ENCODE measurements at places on chromosomes 13 and 19.

GRCh38 chr19:36210497-36210896 is 4.0 kb downstream of the ZNF565 start:
- no peak for DNase-seq

DNA sequence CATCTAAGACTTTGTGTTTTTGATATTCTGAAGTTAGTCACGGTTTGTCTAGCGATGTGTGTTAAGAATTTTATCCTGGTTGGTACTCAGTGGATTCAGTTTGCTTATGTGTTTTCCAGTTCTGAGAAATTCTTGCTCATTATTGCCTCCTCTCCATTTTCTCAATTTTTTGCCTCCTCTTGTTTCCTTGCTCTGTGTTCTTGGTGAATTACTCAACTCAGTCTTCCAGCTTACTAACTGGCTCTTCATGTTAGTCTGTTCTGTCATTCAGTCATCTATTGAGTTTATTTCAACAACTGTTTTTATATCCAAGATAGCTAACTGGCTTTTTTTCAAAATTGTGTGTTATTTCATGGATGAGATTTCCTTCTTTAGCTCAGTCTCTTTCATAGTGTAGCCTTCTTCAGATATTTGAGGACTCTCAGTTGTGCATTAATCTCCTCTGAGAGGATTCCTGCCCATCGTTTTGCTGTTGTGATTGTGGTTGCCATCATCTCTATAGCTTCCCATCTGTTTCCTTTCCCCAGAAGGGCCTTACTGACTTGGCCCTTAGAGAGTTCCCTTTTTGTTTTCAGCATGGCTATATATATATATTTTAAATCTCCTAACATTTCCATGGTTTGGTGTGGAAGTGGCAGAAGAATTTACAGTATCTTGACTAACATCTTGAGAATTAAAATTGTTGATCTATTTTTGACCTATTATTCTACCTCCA is 6.2 kb downstream of the SETDB2 start:
- DNase-seq, result no peak

DNA sequence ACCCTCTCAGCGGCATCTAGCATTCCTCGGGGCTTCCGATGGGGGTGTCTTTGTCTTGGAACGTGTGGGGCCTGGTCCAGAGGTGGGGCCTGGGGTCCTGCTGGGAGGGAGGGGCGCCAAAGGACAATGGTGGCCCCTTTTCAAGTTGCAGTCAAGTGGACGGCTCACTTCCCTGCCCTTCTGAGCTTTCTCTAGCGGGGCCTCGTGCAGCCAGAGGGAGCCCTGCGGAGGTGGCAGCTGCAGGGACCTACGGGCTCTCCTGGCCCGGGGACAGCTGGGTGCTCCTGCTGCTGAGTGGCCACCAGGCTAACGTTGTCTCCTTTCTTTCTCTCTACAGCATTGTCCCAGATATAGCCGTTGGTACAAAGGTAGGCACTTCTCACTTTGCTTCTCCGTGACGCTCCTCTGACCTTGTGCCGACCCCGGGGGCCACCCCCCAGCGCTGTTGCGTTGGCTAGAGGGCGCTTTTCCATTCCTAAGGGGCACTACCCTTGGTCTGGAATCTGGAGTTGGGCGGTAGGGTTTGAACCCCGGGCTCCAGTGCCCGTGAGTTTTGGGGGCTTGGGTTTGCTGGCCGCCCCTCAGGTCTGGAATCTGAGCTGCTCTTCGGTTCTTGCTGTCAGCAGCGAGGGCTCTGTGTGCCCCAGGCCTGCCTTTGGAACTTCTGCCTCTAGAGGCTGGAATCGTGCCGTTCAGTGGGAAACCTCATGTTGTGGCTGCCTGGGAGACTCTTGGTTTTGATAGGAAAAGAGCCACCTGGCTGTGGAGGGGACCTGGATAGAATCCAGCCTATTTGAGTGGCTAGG is 2.0 kb downstream of the PTBP1 start:
- DNase-seq, result no peak

- no peak for DNase-seq
Observed at GRCh38 chr13:46615888-46616531, 63.0 kb downstream of the LRCH1 start.

GRCh38 chr19:50750010-50750409 is 20.3 kb upstream of the GPR32 start:
- no peak for DNase-seq

GRCh38 chr13:64248371-64249065 is 2832.9 kb upstream of the PCDH20 start:
- DNase-seq, result no peak

- DNase-seq, result no peak
Observed at GRCh38 chr13:30340331-30341250, 33.2 kb upstream of the KATNAL1 start.

- DNase-seq, result no peak
Observed at GRCh38 chr13:110981379-110981778, 66.5 kb upstream of the ANKRD10 start.

DNA sequence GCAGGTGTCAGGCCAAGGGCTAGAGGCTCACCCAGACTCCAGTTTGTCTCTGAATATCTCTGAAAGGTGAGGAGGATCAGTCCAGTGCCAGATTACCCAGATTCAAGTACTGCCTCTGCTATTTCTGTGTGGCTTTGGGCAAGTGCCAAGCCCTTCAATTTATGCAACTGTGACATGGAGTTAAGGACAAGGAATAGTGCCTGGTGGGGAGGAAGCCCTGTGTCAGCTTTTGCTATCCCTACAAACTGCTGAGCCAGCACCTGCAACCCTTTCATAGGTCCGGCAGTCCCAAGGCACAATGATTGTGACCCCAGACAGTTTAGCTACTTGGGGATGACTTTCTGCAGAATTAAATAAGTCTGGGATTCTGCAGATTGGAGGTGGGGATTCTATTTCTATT is 123.0 kb downstream of the KL start:
- no peak for DNase-seq

DNA sequence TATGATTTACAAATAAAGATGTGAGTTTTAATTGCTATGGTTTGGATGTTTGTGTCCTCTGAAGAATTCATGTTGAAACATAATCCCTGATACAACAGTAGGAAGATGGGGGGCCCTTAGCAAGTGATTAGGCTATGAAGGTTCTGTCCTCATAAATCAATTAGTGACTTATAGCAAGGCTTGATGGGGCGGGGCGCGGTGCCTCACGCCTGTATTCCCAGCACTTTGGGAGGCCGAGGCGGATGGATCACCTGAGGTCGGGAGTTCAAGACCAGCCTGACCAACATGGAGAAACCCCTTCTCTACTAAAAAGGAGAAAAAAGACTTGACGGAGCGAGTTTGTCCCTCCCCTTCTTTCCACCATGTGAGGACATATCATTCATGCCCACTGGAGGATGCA is 2486.5 kb upstream of the PCDH20 start:
- no peak for DNase-seq

DNA sequence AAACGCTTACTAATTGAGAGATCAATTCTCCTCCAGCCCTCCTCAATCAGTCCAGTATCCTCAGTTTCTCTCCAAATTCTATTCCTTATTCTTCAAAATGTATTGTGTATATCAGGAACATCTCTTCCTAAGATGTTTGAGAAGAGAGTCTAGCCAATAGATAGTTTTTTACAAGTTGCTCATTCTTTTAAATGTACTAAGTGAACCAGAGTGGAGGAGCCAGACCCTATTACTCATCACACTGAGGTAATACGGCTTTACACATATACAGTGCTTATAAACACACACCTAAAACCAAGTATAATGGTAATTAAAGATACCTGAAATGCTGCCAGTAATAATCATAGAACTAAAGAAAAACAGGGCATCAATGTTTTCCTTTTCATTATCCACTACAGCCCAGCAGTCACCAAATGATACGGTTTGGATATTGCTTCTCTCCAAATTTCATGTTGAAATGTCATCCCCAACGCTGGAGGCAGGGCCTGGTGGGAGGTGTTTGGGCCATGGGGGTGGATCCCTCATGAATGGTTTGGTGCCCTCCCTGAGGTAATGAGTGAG is 45.2 kb upstream of the HMGB1 start:
- DNase-seq, result no peak

DNA sequence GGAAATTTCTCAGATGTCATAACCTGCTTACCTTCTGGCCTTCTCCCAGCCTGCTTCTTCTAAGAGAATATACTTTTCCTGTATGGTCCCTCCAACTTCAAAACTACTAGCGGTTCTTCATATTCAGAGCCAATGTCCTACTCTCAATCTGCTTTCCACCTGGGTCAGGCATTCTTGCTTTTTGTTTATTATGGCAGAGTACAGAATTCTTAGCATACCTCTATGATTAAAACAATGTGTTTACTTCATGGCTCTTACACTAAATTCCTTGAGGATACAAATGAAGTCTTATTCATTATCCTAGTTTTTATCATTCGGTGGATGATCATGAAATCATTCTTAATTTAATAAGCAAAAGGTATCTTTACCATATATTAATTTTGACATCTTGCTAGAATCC is 484.2 kb upstream of the SLITRK1 start:
- no peak for DNase-seq

- DNase-seq, result no peak
Observed at GRCh38 chr13:20778311-20778710, 4.5 kb upstream of the EEF1AKMT1 start.

- DNase-seq, result no peak
Observed at GRCh38 chr13:103945836-103946235, 879.6 kb upstream of the SLC10A2 start.

- no peak for DNase-seq
Observed at GRCh38 chr13:51364404-51365008, 25.0 kb downstream of the SERPINE3 start.

DNA sequence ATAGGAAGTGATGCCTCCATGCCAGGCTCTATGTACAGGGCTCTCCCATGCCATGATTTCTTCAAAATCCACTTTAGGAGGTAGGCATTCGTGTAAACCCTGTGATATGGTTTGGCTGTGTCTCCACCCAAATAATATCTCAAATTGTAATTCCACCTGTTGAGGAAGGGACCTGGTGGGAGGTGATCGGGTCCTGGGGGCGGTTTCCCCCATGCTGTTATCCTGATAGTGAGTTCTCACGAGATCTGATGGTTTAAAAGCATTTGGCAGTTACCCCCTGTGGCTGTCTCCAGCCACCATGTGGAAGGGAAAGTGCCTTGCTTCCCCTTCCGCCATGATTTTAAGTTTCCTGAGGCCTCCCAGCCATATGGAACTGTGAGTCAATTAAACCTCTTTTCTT is 8.1 kb downstream of the SARS2 start:
- DNase-seq, result no peak

DNA sequence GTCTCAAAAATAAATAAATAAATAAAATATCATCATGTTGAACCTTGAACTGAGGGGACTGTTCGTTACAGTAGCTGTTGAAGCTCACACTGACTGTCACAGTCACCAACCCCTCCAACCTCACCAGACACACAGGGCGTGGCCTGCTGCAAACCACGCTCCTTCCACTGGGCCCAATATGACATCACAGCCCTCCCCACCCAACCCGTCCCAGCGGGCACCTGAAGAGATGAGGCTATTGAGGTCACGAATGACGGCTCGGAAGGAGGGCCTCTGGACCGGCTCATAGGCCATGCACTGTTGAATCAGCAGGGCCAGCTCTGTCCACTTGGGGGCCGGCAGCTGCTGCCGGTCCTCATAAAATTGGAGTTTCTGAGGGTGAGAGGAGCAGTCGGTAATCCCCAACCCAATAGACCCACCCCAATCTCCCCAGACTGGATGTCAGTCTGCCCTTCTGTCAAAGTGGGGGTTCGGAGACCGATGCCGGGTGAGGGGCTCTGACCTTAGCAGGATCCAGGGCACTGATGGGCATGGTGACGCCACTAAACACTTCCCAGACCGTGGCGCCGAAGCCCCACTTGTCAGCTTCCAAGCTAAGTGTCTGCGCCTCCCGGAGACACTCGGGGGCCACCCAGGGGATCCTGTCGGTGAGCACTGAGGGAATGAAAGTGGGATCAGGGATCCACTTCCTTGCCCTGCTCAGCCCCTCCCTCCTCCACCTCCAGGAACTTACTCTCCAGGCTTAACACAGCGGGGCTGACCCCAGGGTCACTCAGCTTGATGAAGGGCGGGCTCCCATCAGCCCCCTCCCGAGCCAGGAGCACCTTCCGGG is 13.2 kb downstream of the JAK3 start:
- no peak for DNase-seq

DNA sequence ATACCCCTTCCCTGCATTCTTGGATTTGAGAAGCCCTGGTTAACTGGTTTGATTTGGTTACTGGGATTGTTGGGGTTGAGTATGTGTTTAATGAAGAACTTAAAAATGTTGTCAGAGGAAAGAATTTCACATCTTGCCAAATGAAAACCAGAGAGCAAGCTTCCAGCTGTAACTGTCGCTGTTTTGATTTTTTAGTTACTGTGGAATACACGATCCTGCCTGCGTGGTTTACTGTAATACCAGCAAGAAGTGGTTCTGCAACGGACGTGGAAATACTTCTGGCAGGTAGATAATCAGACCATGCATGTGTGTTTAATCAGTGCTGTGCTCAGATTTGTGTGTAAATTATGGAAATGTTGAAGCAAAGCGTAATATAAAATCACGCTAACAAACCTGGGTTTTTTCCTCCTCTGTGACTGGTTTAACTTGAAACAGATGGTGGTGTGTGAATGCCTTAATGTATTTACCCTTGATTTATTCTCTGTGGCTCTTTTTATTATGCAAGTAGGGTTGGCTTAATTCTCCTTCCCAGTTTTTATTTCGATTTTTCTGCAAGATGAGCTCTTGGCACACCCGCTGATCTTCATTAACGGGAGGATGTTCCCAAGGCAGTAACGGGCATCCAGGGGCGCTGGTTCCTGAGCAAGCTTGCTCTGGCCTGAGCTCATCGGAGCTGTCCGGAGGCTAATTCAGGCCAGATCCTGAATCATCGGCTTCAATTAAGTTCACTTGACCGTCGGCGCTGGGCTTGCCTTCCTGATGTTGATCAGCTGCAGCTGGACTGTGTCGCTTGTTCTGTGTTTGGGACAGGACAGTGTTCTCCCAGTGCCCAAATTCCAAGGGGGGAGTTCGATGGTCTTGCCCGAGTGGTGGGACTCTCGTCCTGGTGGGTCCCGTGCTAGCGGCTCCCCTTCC is 16.0 kb downstream of the UPF1 start:
- DNase-seq, result no peak

DNA sequence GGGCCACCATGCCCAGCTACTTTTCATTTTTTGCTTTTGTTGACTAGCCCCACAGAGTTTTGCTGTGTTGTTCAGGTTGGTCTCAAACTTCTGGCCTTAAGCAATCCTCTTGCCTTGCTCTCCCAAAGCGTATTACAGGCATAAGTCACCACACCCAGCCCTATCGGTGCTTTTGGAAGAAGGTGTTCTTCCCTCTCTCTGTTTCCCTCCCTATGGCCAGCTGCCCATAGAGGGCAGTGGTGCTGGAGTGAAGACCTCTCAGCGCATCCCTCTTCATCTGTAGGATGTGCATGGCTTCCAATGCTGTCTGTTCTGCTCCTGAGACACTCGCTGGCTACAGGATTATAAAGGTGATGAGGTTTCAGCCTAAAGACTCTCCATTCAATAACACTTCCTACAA is 1.3 kb upstream of the CD22 start:
- no peak for DNase-seq

GRCh38 chr13:106415442-106415841 is 120.0 kb downstream of the EFNB2 start:
- DNase-seq, result no peak

GRCh38 chr19:33687481-33688170 is 65.9 kb downstream of the CHST8 start:
- no peak for DNase-seq

- DNase-seq, result peak; percentile 40
Observed at GRCh38 chr19:6802336-6803035, 30.0 kb downstream of the VAV1 start.

Data from GM12892 (cell line).